ENCODE measurements at places on chromosomes 6 and 20.

- DNase-seq = no peak
Observed at GRCh38 chr6:26743157-26743821, 83.7 kb upstream of the ZNF322 start.

GRCh38 chr6:106745197-106745770 is 115.9 kb downstream of the QRSL1 start:
- no peak for DNase-seq

GRCh38 chr6:67538032-67538431 is 1097.0 kb upstream of the ADGRB3 start:
- DNase-seq = no peak

GRCh38 chr20:49394264-49394663 is 88.2 kb downstream of the KCNB1 start:
- no peak for DNase-seq

- no peak for DNase-seq
Observed at GRCh38 chr6:110662490-110663211, 152.6 kb downstream of the CDK19 start.

- DNase-seq = peak; percentile 83
Observed at GRCh38 chr6:157184202-157185015, 138.9 kb downstream of the TMEM242 start.

- DNase-seq = no peak
Observed at GRCh38 chr6:155521719-155522118, 66.1 kb upstream of the NOX3 start.

GRCh38 chr6:12614456-12614855 is 102.1 kb upstream of the PHACTR1 start:
- no peak for DNase-seq

DNA sequence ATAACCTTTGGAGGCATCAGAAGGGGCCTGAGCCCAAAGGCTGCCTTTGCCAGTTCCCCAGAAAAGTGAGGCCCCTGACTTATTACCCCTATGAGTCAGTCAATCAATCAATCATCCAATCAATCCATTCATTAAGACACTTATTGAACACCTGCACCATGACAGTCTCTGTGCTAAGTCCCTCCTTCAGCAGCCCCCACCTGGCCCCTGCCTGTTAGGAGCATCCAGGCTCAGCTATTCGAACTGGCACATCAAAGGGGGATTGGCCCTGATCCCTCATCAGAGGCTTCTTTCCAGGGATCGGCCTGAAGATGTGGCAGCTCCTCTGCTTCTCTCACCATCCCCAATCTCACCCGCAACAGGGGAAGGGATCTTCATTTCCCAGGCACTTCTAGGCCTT is 27.7 kb upstream of the VEGFA start:
- DNase-seq = no peak

GRCh38 chr20:4090756-4091489 is 75.6 kb upstream of the RNF24 start:
- no peak for DNase-seq

GRCh38 chr6:140487586-140487985 is 1113.1 kb upstream of the CITED2 start:
- DNase-seq = no peak

DNA sequence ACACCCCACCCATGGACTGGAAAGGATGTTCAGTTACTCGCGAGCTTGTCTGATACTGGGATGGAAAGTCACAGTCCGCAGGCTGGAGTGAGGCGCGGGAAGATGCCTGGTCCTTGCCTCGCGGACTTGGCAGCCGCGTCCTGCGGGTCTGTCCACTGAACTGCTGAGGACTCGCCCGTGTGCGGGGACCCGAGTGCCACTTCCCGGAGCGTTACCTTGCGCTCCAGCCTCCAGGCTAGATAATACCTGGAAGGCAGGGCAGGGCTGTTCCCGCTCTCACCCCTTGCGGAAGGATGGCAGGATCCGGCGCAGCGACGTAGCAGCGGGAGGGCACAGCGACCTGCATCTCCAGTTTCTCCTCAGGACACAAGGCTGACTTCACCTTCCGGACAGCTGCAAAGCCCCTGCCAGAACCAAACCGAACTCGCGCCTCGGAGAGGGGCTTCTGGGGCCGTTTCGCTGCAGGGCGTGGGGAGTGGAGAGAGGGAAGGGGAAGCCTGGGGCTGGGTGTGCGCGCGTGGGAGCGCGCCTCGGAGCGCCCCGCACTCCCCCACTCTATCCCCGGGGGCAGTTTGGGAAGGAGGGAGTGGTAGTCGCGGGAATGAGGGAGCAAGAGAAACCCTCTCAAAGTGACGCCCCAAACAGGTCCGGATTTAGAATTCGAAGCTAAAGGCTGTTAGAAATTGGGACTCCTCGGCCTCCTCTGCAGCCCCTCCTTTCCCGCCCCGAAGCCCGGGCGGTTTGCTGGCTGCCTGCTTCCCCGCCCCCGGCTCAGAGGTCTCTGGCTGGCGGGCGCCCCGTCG is at the start of gene KCNQ5:
TSS of gene KCNQ5 (plus strand) at position 774 of the 803 bp plus-strand sequence.
- no peak for DNase-seq

GRCh38 chr20:46199198-46199597 is 81.1 kb downstream of the CD40 start:
- no peak for DNase-seq

DNA sequence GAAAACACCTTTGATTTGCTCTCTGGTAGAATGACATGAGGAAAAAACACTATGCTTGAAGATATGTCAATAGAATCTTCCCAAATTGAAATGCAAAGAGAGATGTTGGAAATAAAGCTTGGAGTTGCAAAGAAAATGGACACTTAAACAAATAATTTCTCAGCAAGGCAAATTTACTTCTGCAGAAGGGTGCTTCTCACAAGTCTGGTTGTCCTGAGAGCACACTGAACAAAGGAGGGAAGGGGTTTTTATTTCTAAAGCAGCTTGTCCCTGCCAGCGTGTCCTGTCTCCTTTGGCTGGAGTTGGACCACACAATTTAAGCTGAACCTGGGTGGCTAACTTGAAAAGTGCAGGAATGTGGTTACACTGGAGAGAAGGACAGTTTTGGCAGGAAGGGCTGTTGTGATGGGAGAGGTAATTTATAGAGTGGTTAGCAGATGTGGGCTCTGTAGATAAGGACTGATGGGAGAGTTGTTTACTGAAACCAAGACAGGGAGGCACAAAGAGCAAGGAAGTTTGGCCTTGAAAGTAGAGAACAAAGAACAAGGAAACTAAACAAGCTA is 454.6 kb upstream of the EYS start:
- DNase-seq = no peak

DNA sequence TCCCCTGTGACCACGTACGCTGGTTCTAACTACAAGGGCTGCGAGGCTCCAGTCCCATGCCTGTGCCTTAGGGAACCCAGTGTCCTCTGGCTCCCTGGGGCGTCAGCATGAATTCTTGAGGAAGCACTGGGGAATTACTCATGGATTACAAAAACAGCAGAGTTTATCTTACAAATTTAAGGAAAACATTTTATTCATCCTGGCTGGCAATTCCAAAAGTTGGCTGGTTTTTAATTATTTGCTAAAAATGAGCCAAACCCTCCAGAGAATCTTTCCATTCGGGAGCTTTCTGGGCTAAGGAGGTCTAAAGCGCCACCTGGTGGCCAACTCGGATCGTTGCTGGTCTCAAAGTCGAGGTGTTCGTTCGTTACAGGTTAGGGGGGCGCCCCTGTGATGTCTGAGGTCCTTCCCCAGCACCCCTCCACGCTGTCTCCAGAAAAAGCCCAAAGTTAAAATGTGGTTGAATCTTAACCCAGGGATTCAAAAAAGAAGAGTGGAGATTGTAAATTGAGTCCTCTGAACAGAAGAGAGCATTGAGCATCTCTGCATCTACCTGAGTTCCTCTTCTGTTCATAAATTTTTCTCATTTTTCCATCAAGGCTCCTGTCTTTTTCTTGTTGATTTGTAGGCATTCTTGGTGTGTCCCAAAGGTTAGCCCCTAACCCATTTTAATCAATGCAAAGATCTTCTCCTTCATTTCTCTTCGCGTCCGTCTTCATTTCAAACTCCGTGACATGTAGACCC is 99.4 kb downstream of the BFSP1 start:
- peak; percentile 58 for DNase-seq

DNA sequence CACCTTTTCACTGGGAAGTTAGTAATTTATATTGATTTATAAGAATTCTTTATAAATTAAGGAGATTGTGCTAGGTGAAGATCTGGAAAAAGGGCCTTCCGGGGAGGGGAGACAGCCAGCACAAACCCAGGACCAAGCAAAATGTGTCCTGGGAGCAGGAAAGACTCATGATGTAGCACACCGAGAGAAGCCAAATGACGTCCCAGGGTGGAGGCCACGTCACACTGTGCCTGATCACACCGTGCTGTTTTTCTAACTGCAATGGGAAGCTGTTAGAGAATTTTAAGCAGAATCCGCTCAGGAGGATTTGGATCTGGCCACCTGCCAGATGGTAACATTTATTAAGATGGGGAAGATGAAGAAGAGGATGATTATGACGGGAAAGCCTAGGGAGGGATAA is 72.7 kb upstream of the AKAP12 start:
- DNase-seq = no peak

- DNase-seq = no peak
Observed at GRCh38 chr6:37889486-37889885, 70.0 kb downstream of the ZFAND3 start.

GRCh38 chr6:132062626-132063025 is 111.5 kb upstream of the CCN2 start:
- no peak for DNase-seq

GRCh38 chr20:18094191-18094590 is 36.5 kb upstream of the OVOL2 start:
- no peak for DNase-seq

DNA sequence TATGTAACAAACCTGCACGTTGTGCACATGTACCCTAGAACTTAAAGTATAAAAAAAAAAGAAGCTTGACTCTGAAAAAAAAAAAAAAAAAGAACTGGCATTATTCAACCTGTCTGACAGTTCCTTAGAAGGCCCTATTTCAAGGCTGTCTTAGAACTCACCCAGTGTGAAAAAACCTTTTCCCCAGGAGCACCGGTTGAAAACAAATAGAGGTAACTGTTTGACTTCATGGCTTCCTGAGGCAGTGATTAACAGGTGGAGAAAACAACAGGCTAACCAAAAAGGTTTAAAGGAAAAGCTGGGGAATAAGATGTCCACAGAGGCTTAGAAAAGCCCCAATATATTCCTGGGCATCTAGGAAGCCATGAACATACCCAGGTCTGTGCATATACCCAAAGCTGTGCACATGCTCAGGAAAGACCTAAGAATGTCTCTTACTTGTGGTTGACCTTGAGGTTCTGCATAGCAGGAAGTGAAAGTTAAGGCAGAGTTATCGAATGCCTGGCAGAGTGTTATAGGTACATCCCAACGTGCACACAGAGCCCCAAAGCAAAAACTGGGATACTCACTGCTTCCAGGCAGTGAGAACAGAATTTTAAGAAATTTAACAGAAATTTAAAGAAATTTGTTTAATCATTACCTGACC is 7.0 kb downstream of the UQCC1 start:
- DNase-seq = no peak

DNA sequence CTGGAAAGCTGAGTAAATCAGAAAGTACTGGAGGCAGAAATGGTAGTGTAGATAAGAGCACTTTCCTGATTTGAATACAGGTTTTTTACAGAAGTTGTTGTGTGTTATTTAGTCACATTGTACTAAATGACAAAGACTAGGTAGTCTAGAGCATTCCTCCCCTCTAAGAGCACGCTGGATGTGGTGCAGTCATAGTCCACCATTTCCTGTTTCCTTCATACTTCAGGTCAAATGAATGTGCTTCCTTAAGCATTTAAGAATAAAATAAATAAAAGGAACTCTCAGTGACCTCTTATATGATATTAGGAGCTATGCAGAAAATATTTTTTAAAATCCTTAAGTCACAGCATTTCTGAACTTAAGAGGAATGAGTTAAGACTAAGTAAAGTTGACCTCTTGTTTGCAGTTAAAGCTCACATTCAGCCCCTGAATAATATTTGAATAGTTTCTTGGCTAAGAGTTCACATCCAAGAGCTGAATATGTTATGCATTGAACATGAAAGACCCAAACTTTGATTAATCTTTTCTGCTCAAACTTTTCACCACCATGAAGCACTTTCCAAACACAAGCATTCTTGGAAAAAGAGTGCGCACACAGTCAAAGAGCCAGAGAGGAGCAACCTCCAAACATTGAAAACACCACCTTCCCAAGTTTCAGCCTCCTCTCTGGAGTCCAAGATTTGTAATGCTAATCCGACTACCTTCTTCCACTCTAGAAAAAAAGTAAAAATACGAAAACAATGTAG is 53.4 kb upstream of the TMEM30A start:
- no peak for DNase-seq

DNA sequence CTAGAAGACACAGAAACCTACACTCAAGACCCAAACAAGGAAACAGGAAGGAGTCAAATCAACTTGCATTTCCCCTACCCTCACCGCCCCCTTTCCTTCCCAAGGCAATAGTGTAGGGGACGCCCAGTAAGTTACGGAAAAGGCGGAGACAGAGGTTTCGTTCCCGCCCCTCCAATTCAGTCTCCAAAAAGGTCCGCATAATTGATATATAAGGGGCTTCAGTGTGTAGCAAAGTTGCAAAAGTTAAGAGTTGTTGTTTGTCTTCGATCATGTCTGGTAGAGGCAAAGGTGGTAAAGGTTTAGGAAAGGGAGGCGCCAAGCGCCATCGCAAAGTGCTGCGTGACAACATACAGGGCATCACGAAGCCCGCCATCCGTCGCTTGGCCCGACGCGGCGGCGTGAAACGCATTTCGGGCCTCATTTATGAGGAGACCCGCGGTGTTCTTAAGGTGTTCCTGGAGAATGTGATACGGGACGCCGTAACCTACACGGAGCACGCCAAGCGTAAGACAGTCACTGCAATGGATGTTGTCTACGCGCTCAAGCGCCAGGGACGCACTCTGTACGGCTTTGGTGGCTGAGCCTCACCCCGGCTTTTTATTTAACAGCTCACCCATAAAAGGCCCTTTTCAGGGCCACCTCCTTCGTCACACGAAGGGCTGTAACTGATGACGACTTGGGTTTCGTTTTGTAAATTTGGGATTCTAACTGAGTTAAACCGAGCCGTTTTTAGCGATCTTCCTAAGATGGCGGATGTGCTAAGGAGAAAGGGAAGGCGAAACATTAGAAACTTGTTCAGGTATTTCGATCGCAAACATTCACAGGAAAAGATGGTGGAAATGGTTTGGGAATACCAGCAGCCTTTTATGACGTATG is 124.6 kb upstream of the BTN3A2 start:
- DNase-seq = peak; percentile 42

GRCh38 chr20:62953839-62954703 is 1.6 kb downstream of the SLC17A9 start:
- DNase-seq = peak; percentile 84

DNA sequence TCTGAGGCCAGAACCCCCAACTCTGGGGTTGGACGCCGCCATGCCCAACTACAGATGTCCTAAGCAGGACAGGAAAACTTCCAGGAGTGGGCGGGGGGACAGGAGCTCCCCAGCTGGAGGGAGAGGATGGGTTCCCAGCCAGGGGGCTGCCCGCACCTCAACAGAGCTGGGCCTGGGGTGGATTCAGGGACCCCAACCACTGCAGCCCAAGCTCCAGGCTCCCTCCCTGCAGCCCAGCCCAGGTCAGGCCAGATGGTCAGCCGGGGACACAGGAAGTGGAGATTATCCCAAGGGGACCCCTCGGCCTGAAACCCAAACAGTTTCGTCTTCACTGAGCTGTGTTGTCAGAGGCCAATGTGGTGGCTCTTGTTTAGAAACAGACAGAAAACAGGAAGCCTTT is 9.4 kb downstream of the LAMA5 start:
- peak; percentile 40 for DNase-seq
